ENCODE measurements at places on chromosomes 6 and 20.

GRCh38 chr6:112482373-112482772, 135.2 kb downstream of the RFPL4B start:
- DNase-seq: no peak

GRCh38 chr20:23456409-23456808, 3.7 kb upstream of the CST11 start:
- DNase-seq: no peak

- no peak for DNase-seq
These were observed 110.1 kb upstream of the SIM1 start for GRCh38 chr6:100574836-100575235.

DNA sequence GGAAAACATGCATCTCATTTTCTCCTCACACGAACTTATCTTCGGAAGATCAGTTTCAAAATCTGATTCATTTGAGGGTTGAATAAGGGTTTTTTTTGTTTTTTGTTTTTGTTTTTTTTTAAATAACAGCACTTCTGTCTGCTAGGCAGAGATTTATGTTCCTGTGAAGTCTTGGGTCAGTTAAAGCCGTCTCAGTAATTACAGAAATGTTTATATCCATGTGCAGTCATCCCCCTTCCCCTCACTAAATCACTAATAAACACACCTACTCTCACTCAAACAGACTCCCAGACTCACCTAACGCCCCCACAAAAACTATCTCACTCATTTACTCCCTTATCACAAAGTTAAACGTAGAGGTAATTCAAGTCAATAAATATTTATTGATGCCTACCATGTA, 214.2 kb upstream of the SUPT3H start:
- no peak for DNase-seq

- DNase-seq: no peak
These were observed 179.6 kb downstream of the MCHR2 start for GRCh38 chr6:99814230-99814928.

DNA sequence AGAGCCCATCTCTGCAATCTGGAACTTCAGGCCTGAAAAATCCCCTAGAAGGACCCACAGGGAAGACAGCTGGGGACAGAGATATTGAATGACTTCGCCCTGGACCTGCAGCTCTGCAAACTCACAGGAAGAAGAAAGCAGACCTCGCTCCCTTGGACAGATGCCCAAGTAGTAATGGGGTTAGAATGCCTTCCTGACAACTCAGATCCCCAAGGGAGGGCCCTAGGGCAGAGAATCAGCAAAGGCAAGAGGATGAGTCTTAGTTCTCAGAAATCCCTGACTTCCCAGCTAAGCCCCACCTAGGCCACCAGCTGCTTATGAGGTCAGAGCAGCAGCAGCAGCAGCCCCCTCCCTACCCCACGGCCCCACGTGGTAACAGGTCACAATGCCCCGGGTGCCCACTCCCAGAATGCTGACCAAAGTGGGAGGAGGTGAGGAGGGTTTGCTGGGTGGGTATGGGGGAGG, at the start of gene C20orf141:
TSS of gene C20orf141 (plus strand) at position 401 of the 465 bp plus-strand sequence. CDS start 198 bp downstream, outside the sequence.
- no peak for DNase-seq

- no peak for DNase-seq
These were observed 46.2 kb upstream of the RFPL4B start for GRCh38 chr6:112300896-112301295.

- no peak for DNase-seq
These were observed at the start of gene RSPO4 for GRCh38 chr20:1001911-1002681. TSS of gene RSPO4 (minus strand) at chr20:1002311. CDS start at chr20:1002164, 147 bp downstream.

DNA sequence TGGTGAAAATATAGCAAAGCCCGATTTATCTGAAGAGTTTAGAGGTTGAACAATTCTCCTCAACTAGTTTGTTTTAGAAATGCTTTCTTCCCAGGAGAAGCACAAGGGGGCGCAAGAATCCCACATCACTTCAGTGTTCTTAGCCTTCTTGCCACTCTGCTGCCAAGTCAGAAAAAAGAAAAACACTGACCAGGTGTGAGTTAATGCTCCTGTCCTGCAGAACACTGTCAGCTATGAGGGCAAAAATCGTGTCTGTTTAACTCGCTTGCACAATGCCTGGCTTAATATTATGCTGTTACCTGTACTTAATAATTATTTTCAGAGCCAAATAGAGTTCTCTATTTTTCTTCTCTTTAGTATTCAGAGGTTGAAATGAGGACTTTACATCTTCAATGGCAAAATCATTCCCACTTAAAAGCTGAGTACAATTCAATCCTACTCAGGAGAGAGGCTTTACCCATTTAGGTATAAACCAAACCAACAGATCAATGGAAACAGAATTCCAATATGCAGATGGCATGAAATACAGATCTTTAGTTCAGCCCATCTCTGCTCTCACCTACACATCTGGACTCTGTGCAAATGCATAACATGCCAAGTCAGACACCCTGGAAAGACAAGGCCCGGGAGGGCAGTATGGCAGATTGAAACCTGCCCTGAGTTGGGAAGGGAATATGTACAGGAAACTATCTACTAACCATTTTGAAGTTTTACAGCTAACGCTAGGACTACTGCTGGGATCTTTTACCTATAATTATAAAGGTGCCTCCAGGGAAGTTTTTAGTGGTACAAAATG, 71.4 kb upstream of the TULP1 start:
- no peak for DNase-seq

GRCh38 chr6:169451065-169451838, 197.6 kb upstream of the THBS2 start:
- DNase-seq: no peak

DNA sequence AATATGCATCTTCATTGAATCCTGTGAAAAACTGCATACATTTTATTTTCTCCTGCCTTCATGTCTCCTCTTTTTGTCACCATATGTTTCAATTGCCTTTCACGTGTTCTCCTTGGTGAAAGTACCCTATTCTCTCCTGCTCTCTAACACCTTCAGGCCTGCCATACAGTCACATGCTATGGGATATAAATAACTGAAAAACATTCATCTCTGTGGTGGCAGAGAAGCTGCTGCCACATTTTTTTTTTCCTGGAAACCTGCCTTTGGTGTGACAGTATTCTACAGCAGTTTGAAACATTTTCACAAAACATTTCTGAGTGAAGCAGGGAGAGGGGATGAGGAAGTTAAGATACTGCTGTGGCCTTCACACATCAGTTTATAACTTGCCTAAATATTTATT, 44.8 kb upstream of the FBXL4 start:
- DNase-seq: no peak

DNA sequence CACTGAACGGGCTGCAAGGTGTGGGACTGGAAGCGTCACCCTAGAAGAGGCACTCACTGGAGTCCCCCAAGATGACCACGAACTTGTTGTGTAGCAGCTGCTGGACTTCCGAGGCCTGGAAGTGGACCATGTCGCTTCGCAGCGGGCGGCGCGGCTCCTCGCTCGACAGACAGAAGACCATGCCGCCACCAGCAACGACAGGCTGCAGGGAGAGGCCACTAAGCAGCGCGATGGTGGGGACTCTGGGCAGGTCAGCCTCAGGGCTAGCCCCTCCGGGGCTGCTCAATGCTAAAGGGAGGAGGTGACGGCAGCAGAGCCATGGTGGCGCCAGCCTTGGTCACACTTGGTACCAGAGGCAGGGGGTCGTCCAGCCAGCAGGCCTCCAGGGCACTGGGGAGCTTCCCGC, 720 bp downstream of the PCED1A start:
- DNase-seq: no peak

DNA sequence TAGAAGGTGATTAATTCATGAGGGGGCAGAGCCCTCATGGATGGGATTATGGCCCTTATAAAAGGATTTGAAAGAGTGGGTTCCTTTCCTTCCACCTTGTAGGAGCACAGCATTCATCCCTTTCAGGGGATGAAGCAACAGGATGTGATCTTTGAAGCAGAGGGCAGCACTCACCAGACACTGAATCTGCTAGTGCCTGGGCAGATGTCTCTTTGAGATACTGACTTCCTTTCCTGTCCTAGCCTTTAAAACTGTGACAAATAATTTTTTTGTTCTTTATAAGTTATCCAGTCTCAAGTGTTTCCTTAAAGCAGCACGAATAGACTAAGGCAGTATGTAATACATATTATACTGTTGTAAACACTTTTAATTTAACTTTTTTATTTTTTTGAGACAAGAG, 538.6 kb upstream of the RNF217 start:
- DNase-seq: no peak

DNA sequence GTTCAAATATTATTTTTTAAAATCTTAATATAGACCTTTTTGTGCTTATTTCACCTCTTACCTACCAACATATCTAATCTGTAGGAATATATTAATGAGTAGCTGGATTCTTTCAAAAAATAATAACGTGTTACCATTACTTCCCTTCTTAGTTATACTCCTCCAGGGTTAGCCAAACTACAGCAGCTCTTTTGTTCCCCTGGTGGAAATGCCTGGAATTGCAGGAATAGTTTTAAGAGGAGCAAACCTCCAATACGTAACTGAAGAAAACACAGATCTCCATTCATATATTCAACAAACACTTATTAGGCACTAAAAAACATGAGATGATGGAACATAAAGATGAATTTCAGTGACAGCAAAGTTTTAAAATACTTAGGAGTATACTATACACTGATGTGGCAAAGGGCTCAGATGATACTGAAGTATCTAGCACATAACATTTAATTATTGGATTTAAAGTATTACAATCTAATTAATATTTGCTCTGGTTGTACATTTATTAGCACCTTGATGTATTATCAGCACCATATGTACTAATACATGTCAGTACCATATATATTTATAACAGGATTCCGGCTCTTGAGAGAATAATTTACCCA, 78.3 kb downstream of the TBX18 start:
- no peak for DNase-seq

- DNase-seq: no peak
These were observed 79.5 kb upstream of the BTBD3 start for GRCh38 chr20:11838076-11838636.

DNA sequence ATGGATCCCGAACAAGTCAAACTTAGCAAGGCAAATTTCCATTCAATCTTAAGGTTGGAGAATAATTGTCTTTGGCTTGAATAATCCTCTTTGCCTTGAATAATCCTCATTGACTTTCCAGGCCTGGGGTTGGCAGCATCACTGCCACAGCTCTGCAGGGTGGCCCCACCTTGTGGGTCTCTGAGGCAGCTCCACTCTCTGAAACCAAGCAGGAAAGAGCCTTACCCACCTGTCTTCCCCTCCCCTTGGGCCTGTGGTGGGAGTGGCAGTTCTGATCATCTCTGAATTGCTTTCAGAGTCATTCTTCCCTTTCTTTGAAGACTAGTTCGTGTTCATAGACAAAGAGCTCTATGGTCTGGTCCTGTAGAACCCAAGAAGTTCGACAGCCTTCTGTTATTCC, 47.5 kb downstream of the KCNQ5 start:
- DNase-seq: no peak

DNA sequence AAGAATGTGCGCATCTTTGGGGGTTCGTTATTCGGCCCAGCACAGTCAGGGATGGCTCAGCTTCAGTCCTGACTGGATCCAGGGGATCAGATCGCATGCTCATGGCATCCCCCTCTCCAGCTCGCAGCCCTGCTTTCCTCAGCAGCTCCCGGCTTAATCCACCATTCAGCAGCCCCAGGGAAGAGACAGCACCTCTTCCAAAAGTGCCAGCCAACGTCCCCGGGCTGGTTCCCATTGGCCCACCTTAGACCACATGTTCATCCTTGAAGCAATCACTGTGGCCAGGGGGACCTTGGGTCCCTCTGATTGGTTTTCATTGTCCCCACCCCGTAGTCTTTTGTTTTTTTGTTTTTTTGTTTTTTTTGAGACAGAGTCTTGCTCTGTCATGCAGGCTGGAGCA, 188.7 kb downstream of the ZMYND8 start:
- DNase-seq: no peak

- no peak for DNase-seq
These were observed 3.8 kb upstream of the NCOA5 start for GRCh38 chr20:46093531-46093930.

GRCh38 chr20:57958050-57958420, 248.2 kb upstream of the PMEPA1 start:
- DNase-seq: no peak

DNA sequence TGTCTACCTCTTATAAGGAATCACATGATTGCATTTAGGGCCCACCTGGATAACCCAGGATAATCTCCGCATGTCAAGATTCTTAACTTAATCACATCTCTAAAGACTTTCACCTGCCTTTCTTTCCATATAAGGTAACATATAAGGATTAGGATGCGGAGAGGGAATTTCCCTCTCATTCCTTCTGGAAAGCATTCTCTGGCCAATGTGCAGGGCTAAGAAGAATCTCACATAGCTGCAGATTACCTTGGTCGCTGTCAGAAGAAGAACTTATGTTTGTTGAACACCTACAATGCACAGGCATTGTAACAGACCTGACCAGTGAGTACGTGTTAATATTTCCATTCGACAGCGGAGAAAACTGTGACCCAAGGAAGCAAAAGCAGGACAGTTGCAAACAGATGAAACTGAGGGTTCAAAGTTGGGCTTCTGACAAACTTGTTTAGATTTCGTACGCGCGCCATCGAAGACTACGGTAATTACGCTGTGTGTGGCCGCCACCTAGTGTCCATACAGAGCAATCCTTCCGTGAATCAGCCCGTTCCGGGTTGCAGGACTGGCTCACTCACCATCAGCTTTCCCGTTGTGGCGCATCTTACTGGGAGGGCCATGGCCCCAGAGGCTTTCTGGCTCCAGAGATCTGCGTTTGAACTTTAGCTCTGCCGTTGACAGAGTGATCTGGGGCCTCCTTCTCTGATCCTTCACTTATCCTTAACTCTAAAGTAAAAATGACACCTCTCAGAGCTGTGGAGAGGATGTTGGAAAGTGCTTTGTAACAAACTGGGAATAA, 9.5 kb downstream of the C20orf202 start:
- peak; percentile 31 for DNase-seq

GRCh38 chr6:6772751-6773150, 184.2 kb downstream of the LY86 start:
- DNase-seq: no peak

DNA sequence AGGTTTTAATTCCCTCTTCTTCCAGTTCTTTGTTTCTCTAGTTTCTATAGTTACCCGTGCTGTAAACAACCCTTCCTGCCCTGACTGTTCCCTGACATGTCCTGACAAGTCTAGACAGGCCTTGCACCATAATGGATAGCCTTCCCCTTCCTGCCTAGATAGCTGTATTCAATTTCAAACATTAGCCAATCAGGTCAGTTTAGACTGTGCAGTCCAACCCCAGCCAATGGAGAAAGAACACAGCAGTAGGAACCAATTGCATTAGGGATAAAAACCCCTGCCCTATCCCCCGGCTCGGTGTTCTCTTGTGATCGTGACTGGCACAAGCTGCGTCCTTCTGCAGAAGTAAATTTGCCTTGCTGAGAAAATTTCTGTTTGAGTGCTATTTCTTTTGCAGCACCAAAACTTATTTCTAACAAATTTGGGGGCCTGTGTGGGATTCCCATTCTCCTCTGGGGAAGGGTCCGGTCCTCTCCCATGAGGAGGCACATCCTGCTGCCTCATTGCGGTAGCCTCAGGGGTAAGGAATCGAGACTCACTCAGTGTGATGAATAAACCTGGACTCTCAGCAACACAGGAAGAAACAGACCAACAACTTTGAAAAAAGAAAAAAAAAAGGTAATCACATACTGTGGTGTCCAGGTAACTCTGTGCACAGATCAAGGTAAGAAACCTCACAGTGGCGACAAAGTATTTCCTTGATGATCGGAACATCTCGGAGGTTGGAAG, 248.7 kb upstream of the ECI2 start:
- DNase-seq: no peak

- no peak for DNase-seq
These were observed 199.2 kb upstream of the PMEPA1 start for GRCh38 chr20:57908704-57909630.

Measured in GM12892 (cell line).